ENCODE measurements at places on chromosomes 5 and 9.

DNA sequence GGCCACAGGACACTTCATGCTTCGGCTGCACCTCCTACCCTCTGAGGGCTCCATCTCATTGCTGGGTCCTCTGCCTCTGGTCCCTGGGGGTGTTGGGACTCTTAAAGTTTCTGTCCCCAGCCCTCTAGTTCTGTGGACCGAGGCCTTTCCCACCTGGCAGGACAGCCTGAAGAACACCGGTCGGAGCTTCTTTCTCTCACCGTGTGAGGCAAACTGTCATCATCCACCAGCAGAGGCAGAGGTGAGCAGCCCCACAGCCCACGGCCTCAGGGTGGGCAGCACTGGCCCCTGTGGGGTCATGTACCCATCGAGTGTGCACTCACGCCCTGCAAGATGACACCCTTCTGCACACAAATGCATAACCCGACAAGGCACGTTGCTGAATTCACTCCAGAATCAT is 49.9 kb downstream of the IRX2 start:
- DNase-seq, result no peak

DNA sequence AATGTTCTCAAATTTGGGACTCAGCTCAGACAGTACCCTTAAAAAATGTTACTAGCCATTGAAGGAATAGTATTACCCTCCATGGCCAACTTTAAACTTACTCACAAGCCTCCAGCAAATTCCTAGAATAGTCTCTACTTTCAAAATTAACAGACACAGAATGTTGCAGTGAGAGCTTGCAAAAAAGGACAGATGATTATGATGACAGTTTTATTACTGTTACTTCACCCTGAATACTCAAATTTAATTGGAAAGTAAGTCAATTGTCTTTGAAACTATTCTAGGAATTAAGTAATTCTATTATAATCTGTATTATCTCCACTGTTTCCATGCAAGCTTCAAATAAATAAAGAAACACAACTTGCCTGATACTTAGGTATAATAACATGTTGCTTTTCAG is 288.3 kb downstream of the SLF1 start:
- DNase-seq, result no peak

DNA sequence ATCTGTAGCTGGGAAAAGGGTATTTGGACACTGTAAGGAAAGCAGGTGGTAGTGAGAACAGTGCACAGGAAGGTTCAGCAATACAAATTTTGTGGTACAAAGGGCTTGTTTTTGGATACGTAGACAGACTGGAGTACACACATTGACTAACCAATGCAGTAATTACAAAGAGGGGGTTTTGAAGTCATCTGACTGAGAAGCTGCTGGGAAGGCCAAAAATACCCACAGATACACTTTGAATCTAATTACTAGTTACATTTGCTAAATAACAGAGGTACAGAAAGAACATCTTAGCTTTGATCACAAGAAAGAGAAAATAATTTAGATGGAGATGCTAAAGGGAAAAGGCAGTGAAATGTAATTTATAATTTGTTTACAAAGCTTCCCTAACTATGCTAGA is 45.9 kb downstream of the PKD2L2 start:
- DNase-seq, result no peak

DNA sequence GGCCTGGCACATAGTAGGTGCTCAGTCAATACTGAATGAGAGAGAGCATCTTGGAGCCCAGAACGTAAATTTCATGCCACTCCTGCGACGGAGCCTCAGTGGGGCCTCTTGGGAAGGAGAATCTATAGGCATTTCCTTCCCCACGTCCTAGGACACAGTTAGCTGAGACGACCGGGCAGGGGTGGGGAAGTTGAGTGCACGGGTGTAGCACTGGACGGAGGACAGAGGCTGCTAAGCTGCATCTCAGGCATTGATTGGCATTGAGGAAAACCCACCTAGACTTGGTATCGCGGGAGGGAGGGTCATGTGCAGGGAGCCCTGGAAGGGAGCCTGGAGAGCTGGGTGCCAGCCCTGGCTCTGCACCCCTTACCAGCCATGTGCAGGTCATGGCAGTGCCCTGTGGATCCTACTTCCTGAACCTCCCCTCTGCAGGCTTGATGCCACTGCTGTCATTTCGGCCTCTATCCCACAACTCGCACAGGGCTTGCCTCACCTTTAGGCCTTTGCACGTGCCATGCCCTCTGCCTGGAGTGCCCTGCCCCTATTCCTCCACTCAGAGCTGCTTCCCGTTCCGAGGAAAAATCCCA is 25.6 kb downstream of the NEK6 start:
- no peak for DNase-seq

DNA sequence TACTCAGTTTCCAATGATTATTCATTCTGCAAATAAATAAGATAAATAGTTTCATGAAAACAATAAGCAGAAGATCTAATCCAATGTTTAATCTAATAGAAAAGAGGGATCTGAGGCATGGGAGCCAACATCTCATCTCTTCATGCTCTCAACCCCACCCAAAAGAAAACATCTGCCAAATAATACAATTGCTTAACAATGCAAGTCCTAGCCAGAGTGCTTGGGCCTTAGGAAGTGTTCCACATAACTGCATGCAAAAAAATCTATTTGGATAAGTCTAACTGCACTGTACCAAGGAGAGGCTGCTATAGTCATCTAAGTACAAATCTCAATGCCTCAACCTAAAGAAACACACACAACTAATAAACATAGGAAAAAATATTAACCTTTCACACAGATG is 606.0 kb downstream of the CDH9 start:
- no peak for DNase-seq

DNA sequence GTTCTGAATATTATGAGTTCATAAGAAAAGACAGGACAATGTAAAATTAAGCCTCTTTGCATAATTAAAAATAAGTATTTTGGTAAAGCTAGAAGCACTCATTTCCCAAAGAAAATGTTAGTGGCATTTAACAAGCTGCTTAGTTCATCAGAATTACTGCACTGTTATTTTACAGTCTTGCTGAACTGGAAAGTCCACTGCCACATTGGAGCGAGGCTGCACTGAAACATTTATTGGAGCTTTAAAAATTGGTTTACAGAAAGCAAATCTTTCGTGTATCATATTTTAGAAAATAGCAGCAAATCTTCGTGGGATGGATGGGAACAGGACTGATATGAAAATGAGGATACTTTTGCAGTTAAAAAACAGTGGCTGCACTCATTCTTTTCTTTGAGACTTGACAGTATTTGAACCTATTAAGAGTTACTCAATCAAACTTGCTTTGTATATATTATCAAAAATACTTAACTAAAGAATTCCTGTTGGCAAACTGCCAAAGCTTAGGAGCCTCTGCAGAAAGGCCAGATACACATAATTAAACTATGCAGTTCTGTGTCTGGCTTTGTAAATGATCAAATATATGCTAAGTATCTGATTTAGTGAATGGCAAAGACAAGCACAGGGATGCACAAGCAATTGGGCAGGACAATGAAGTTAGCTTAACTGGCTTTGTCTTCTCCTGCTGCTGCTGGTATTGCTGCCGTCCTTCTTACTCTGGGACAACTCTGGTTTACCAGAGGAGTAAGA is 16.5 kb upstream of the FBXL7 start:
- DNase-seq, result peak; percentile 73

- no peak for DNase-seq
Measured at GRCh38 chr5:78634634-78635033, 13.9 kb downstream of the LHFPL2 start.

GRCh38 chr5:92795633-92796032 is 785.4 kb downstream of the NR2F1-AS1 start:
- DNase-seq, result no peak

DNA sequence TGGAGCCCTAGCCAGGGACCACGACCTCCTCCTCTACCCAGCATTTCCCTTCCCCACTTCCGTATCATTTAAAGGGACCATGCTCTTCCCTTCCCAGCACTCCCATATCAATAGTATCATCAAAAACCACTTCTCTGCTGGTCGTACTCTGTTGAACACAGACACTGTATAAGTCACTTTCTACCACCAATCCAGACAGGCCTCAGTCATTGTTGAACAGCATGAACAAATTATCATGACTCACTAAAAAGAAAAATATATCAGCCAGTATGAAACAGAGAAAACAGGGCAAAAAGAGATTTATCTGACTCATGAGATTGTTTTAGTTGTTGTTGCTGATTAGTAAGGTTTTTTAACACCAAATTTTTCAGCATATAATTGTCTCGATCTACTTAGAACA is 89.8 kb downstream of the CDKN2A start:
- DNase-seq, result peak; percentile 85

DNA sequence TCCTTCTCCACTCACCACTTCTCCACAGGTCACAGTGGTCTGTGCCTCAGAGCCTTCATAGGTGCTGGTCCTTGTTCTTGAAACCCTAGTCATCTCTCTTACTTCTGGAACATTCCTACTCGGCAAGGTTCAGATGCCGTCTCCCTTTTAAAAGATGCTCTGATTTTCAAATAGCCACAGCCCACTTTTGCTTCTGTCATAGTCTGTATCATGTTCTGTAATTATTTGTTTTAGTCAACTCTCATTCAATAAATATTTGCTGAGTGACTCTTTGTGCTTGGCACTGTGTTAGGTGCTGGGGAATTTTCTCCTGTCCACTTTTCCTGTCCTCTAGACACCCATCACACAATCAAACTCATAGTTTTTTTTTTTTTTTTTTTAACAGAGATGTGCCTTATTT is 181.3 kb upstream of the IL12B start:
- peak; percentile 43 for DNase-seq

GRCh38 chr5:54997081-54997480 is 11.7 kb upstream of the ESM1 start:
- DNase-seq, result no peak

GRCh38 chr9:78472111-78472510 is 175.2 kb downstream of the PSAT1 start:
- peak; percentile 5 for DNase-seq

GRCh38 chr9:131595696-131596429 is 50.5 kb downstream of the PRRT1B start:
- DNase-seq, result no peak

GRCh38 chr5:143318270-143318669 is 85.2 kb downstream of the NR3C1 start:
- no peak for DNase-seq

DNA sequence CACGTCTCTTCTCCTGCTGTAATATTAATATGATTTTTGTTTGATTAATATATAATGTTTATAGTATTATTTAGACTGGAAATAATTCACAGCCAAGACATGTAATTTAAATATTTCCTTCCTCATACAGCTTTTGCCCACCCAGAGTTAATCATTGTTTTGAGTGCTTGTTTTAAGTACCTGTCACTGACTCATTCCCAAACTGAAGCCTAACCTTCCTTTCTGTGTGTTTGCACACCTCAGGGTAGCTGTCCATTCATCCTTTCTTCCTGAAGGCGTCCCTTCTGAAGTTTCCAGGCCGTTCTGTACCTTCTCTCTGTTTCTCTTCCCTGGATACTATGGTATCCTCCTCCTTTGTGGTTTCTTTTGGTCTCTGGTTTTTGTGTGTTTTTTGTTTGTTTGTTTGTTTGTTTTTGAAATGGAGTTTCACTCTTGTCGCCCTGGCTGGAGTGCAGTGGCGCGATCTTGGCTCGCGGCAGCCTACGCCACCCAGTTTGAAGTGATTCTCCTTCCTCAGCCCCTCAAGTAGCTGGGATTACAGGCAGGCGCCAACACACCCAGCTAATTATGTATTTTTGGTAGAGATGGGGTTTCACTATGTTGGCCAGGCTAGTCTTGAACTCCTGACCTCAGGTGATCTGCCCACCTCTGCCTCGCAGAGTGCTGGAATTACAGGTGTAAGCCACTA is 312.4 kb downstream of the DOCK8 start:
- no peak for DNase-seq
